Activated naive CD4-positive, alpha-beta T cell (primary cell): ENCODE measurements at places on chromosomes 6 and 20.

- peak; percentile 78 for DNase-seq
These were observed 16.4 kb downstream of the BRD2 start for GRCh38 chr6:32984622-32985389.

GRCh38 chr6:159890201-159890600, 587 bp upstream of the MAS1 start:
- no peak for DNase-seq

DNA sequence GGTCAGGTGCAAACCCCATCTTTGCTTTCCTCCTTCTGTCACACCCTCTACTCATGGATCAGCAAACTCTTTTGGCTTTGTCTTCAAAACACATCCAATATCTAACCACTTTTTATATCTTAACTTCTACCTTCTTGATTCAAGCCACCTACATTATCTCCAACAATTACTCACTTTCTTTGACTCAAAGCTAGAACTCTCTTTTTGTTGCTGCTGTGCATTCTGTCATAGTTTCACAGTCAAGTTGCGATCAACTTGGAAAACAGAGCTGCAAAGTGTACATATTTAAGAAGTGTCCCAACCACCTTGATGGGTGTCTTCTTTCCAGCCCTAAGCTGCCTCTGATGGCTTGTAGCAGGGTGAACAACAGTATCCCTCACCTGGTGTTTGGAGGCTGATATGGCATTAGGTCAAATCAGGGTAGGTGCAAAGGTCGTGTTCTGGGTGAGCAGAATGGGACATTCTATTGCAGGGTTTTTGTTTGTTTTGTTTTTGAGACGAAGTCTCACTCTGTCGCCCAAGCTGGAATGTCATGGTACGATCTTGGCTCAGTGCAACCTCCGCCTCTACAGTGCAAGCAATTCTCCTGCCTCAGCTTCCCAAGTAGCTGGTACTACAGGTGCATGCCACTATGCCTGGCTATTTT, 43.4 kb upstream of the RALGAPA2 start:
- no peak for DNase-seq

DNA sequence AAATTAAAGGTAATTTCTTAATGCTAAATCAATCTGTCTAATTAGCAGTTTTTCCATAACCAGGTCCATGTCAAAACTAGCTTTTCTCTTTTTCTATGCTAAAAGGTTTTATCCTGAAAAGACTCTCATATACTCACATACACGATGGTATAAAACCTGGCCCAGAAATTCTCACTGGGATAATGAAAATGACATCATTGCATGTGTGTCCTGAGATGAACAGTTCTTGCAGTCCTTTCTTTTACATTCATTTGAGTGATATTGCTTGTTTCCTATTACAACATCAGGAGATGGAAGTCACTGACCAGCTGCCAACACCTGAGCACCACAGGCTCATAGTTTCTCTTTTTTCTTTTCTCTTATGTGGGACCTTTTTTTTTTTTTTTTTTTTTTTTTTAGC, 7.9 kb upstream of the PRELID3B start:
- no peak for DNase-seq

- DNase-seq, result no peak
These were observed 3.8 kb downstream of the ELOVL5 start for GRCh38 chr6:53344969-53345368.

- no peak for DNase-seq
These were observed 36.1 kb downstream of the F13A1 start for GRCh38 chr6:6284221-6284966.

DNA sequence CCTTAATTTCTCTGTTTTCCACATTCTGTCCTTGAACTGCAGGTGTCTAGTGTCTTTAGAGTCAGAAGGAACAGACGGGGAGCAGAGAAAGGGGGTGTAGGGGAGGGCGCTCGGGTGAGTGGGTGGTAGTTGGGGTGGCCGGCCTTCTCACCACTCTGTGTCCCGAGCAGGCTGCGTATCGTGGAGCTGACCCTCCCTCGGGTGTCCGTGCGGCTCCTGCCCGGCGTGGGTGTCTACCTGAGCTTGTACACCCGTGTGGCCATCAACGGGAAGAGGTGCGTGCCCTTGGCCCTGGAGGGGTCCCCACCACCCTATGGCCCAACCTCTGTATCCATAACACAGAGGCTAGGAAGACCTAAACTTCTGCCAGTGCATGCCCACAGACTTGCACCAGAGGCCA, 5.3 kb downstream of the BPIFB4 start:
- DNase-seq, result no peak
